Posterior vena cava (tissue), 2 donors: ENCODE measurements at places on chromosomes 16 and 17. TPM values are rescaled to one million over a fixed set of nuclear protein-coding genes. Genes with fewer than 3 reads are reported as not detected.
A peak's percentile ranks its signal among the peaks of the same experiment; 100 is the strongest.

KRT9 gene
- not detected for total RNA-seq

GDPD1 gene
- total RNA-seq: 2.7 TPM

CLEC10A gene
- 13.9 TPM for total RNA-seq

ATP2A3 gene
- 27.7 TPM for total RNA-seq

PRSS53 gene
- total RNA-seq: 1.5 TPM

GRAP gene
- total RNA-seq: 6.8 TPM

IRF8 gene
- total RNA-seq: 18.7 TPM

- DNase-seq: no peak
These were observed 143.3 kb downstream of the AATF start for GRCh38 chr17:37092071-37092470.

DNA sequence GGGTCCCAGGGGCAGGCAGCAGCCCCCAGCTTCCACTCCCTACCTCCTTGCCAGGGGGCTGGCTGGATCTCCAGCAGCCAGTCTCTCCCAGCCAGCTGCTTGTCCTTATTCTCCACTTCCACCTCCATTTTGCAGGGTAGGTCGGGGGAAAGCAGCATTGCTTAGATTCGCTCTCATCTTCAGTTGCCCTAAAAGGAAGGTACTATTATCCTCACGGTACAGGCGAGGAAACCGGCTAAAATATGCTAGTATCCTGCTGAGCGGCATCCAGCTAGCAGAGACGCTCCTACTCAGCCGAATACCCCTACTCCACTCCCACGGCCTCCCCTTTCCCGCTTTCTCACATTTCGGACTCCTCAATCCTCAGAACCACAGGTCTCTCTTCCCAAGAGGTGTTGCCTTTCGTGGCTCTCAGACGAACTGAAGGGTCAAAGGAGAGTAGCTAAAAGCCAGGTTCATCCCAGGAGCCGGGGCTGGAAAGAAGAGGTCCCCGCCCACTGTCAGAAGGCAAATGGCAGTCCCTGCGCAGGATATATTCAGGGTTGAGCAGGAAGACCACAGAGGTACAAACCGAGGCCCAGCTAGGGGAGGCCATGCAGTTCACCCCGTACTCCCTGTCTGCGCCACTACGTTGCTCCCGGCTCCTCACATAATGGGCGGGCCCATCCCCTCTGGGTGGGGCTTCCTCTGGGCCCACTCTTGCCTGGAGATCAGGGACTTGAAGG, 1.7 kb upstream of the RAB11FIP4 start:
- DNase-seq: no peak

GRCh38 chr17:48486557-48486956, 44.3 kb downstream of the HOXB1 start:
- DNase-seq: no peak

- peak; percentile 95 for DNase-seq
These were observed 24.2 kb downstream of the KLHL36 start for GRCh38 chr16:84672276-84673202.

DNA sequence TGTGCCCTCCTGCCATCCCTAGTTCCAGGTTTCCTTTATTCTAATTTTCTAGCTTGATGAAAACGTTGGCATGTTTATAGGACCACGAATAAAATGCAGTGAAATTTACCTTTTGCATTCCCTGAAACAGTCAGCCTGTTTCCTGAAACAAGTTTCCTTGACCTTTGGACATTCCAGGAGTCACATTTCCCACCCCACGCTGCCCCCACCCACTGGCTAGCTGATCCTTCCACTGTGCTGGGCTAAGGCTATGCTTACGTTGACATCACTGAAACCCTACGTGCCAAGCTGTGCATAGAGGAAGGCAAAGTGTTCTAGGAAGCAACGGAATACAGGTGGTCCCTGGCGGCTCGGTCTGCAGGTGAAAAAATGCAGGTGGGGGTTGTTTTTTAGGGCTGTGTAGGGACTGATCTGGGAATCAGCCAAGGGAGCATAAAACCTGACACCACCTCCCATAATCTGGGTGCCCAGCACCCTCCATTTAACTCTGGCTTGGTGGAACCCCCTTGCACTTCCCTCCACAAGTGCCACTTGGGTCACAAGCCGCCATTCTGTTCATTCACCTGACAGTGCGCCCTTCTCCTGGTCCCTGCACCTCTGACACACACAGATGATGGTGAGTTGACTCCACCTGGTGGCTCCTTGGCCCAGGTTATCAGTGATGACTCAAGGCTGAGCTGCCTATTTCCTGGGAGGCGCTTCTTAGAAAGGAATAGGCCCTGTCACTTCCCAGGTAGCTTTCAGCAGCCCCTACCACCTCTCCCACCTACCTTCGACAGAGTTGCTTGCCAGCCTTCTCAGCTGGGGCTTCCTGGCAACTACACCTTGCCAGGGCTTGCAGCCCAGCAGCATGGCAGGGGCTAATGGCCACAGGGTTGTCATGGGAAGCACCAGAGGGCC, 83.7 kb downstream of the N4BP1 start:
- DNase-seq: peak; percentile 32

GRCh38 chr17:59671386-59671785, 35.8 kb downstream of the PTRH2 start:
- no peak for DNase-seq

DNA sequence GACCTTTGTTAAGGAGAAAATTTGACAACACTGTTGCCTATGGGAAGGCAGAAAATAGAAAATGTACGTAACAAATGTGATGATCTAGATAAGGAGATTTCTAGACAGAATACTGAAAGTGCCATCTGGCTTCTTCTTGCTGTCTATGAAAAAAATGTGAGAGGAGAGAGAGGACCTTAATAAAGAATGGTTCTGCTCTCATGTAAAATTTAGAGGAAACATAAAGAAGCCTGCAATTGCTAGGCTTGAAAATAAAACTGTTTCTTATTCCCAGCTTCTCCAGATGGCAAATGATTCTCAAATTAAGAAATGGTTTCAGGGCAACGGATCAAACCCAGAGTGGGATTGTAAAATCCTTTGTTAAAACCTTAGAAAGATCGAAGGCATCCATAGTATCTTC, 128.5 kb downstream of the CDK5R1 start:
- no peak for DNase-seq

DNA sequence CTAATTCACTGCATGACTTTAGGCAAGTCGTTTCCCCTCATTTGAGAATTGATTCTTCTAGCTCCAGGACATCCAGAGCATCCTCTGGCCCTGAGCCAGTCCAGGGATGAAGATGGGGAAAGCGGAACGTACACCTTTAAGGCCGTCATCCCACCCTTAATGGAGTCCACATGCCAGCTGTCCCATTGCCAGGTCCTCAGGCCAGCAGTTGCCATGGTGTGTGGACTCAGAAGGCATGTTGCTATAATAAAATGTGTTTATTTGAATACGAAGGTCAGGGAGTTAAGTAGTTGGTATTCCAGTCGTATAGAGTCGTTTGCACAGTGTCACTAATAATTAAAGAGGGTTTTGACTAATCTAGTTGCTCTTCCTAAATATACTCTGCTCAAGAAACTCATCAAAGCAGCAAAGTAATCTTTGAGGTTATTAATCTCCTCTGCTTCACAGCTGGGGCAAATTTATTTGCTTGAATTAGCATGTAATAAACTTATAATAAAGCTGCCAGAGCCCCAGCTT, 30.4 kb downstream of the CCDC182 start:
- no peak for DNase-seq
